ENCODE measurements at places on chromosomes 5 and 9.

DNA sequence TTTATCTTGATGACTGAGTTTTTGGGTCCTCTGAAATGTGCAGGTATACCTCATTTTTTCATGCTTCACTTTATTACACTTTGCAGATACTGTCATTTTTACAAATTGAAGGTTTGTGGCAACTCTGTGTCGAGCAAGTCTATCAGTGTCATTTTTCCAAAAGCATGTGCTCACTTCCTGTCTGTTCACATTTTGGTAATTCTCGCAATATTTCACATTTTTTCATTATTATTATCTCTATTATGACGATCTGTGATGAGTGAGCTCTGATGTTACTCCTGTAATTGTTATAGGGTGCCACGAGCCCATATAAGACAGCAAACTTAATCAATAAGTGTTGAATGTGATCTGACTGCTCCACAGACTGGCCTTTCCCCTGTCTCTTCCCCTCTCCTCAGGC is 73.4 kb upstream of the FBXW11 start:
- no peak for DNase-seq

- DNase-seq: no peak
Measured at GRCh38 chr5:893137-893506, 438 bp downstream of the TRIP13 start.

DNA sequence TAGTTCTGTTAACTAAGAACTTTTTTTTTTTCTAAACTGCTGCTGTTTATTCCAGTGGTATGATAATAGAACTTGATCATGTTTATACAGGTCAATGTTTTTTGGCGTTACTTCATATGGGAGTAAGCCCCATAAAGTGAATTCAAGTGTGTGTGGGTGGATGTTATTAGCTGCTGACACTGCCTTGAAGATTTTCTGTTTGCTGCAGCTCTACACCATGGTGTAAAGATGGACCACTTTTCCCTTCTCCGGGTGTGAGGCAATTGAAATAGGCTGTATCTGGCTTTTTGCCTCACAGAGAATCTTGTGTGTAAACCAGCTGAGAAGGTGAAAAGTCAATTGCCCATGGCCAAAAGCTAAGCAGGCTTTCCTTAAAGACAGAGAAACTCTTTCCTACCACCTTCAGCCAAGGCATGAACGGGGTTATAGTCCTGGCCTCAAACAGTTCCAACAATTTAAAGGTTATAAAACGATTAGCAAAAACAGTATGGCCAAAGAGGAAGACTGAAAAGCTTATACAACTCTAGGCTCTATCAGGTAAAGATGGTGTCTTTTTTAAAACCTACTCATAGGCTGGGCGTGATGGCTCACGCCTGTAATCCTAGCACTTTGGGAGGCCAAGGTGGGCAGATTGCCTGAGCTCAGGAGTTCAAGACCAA is 33.9 kb upstream of the ABCA1 start:
- no peak for DNase-seq

- DNase-seq: no peak
Measured at GRCh38 chr5:139046551-139046950, 151.6 kb downstream of the SIL1 start.

- no peak for DNase-seq
Measured at GRCh38 chr9:87107072-87107471, 159.8 kb upstream of the GAS1 start.

DNA sequence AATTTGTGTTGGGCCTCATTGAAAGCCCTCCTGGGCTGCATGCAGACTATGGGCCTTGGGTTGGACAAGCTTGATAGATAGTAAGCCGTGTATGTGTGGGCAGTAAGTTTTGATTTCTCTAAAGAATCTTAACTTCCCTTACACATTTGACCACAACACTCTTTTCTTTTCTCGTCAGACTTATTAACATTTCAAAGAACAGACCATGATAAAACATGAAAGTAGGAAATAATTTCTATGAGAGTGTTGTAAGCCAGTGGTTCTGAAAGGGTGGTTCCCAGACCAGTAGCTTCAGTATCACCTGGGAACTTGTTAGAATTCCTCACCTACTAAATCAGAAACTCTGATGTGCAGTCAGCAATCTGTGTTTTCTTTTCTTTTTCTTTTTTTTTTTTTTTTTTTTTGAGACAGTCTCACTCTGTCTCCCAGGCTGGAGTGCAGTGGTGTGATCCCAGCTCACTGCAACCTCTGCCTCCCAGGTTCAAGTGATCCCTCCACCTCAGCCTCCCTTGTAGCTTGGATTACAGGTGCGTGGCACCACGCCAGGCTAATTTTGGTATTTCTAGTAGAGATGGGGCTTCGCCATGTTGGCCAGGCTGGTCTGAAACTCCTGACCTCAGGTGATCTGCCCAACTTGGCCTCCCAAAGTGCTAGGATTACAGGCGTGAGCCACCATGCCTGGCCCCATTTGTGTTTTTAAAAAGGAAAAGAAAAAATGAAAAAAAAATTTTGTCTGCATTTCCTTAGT is 20.0 kb upstream of the GCNT1 start:
- no peak for DNase-seq

- no peak for DNase-seq
Measured at GRCh38 chr5:94209272-94209671, 409.1 kb downstream of the KIAA0825 start.

- DNase-seq: no peak
Measured at GRCh38 chr5:56763182-56763581, 52.2 kb upstream of the MAP3K1 start.

- DNase-seq: no peak
Measured at GRCh38 chr5:58767104-58767503, 184.2 kb downstream of the RAB3C start.

Data from NCI-H1105 (cell line).